SIG-M5 (cell line): ENCODE measurements at places on chromosomes 1 and 21.

DNA sequence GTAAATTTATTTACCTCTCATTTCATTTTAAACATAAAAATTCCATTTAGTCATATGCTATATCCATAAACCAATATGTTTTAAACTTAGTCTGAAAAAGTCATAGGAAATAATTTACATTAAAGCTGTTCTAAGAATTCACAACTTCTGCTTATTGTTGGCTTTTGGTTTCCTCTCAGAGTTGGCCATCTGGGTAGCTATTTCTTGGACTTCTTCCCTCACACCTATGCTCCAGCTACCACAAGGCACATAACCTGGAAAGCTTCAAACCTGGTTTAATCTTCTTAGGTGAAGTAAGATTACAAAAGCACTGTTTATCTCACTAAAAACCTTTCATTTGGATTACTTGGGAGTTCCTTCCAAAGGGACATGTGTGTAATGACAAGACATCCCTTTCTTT is 29.8 kb downstream of the RBM11 start:
- DNase-seq: no peak

DNA sequence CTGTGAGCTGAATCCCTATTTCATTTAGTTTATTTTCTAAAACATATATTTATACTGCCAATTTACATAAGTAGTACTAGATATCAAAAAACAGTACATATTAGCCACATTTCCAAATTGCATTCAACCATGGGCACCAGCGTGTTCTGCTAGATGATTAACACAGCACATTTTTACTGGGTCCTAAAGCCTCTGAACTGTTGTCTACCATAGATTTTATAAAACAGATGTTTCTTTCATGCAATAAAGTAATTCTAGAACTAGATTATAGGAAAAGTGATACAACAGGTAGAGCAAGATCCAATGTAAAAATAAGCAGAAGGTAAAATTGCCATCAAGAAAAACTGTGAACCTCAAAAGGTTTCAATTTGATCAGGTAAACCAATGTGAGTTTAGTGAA is 108.6 kb downstream of the FAF1 start:
- DNase-seq: no peak

GRCh38 chr1:10208537-10208936 is 1.8 kb upstream of the KIF1B start:
- DNase-seq: peak; percentile 63

GRCh38 chr1:245503548-245503947 is 348.8 kb downstream of the KIF26B start:
- no peak for DNase-seq

- DNase-seq: no peak
Observed at GRCh38 chr1:219173434-219173757, 282 bp upstream of the LYPLAL1 start.

DNA sequence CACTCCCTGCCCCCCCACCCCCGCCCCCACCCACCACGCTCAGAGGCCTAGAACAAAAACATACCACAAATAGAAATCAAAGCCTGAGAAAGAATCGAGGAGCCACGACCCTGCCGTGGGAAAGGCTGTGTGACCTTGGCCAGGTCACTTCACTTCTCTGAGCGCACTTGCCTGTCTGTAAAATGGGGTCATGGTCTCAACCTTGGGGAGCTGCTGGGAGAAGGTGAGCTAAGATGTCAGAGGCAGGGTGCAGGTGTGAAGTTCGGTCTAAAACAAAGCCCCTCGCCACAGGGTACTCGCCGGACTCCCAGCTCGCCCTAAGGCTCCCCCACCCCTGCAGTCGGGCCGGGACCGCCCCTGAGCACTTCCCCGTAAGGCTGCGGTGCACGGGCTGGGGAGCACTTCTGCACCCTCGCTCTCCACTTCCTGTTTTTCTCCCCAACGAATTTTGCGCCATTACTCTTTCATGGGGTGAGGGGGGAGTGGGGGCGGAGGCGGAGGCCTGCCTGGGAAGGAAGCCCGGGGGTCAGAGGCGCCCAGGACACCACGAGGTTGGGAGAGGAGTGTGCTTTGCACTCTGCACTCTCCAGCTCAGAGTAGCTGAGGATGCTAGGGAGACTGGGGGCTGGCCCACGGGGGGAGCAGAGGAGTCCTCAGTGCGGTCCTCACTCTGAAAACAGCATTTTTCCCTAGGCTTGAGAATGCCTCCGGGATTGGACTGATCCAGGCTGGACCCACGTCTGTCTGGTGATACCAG is 21.9 kb upstream of the PIK3CD start:
- DNase-seq: no peak

DNA sequence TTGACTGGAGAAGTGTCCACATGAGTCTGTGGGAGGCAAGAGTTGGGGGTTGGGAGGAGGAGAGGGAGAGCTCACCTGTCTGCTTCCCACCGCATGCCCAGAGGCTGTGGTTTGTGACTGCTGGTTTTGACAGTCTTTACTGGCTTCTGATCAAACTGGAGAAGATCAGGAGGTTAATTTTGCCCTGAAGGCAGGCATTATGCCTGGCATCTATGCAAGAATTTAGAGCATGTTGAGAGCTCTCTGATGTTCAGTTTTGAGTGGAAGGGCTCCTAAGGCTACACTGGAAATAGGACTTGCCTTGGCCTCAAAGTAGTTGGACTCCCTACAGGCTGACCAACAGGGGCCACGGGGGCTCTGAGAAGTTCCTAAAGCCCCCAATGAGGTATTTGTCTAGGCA is 101.6 kb downstream of the TLR5 start:
- DNase-seq: no peak

DNA sequence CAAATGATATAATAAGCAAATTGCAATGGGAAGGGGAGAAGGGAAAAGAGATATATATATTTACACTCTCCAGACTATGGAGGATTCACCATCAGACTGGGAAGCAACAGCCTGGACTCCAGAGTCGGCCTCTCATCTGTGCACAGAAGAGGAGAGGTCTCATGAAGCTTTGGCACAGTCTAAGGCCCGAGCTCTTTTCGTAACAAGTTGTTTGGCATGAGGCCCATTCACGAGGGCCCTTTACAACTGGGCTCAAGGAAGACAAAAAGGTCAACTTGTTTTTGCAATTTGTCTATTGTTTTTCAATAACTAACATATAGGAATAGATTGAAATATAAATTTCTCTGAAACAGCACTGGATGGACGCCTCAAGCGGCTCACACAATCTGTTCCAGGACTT is 66.7 kb upstream of the AJAP1 start:
- DNase-seq: no peak

DNA sequence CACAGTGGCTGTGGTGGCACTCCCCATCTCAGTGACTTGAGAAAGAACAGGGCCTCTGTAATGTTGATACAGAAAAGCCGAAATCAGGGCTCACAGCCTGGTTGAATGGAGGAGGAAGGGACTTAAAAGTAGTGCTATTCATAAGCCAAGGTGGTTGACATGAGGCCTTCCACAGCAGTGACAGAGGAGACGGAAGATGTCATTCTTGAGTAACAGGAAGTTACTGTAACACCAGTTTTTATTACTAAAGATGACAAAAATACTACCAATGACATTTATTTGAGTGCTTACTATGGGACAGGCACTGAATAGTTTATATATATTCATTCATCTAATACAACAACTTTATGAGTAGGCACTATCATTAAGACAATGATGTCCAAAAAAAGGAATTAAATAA is 52.8 kb upstream of the GNG12 start:
- DNase-seq: no peak

GRCh38 chr1:64645735-64646134 is 99.1 kb upstream of the RAVER2 start:
- DNase-seq: no peak

DNA sequence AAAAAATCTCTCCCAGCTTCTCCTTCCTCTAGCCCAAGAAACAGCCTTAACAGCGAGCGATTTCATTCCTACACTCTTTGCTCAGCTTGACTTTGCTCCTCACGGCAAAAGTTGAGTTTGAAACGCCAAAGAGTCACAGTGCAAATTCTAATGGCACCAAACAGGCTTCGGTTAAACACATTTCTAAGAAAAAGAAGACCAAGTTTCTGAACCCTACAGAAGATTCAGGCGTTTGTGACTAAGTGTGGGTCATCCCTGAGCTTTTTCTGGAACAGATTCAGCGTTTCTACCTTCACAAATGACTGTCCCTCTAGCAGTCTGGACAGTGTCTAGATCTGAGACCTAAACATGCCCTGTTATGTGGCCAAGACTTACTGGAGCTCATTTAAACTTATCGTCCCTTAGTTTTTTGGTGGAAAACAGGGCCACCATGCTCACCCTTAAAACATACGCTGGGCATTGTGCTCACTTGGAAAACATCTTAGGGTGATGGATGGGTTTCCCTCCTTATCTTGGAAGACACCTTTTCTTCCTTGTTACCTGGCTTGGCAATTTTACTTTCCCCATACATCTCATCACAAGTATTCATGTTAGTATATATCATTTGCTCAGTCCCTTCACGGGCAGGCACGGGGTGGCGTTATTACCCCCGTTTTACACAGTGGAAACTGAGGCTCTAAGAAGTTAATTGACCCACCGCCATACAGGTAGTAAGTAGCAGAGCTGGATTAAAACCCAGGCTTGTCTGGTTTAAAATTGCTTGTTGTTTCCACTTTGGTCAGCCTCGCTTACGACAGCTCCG is 1.0 kb downstream of the C1orf198 start:
- DNase-seq: no peak

GRCh38 chr1:85203573-85204171 is 2.9 kb upstream of the SYDE2 start:
- DNase-seq: no peak

- no peak for DNase-seq
Observed at GRCh38 chr1:161008869-161009510, 12.0 kb downstream of the F11R start.

DNA sequence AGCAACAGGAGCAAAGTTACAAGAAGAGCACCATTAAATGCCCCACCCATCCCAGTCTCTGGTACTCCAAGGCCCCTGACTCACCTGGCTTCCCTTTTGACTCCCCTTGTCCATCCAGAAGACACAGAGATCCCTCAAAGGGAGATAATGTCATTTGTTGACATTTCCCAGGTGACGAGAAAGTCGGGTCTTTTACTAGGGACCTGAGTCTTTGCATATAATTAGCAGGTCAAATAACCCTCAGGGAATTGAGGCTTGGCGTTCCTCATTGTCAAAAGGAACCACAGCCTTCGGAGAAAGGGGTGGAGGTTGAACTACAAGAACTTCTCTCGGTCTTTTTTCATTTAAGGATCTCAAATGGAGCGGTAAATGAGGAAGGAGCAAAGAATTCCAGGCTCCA is 133.2 kb downstream of the PROX1 start:
- no peak for DNase-seq

DNA sequence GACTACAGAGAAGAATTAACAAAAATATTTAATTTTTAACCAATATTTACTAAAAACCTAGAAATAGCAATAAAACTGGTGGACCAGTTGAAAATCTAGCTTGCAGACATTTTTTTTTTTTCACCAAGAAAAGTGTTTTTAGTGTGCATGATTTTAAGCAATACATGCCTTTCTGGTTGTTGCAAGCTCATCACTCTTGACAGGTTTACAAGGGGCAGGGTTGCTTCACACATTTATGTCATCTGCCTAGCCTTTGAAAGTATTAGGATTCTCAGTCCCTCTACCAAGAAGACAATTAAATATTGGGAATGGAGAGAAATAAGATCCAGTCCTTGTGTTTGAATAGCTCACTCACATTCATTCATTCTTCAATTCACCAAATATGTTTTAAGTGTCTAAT is 53.8 kb upstream of the LYPLAL1 start:
- DNase-seq: no peak

GRCh38 chr1:92038695-92039346 is 9.0 kb downstream of the EPHX4 start:
- no peak for DNase-seq

GRCh38 chr1:244953901-244954300 is 89.6 kb upstream of the HNRNPU start:
- no peak for DNase-seq

- no peak for DNase-seq
Observed at GRCh38 chr1:75795703-75796193, 934 bp upstream of the MSH4 start.

GRCh38 chr1:98323388-98323787 is 338.1 kb upstream of the SNX7 start:
- DNase-seq: peak; percentile 1

GRCh38 chr21:39562791-39563770 is 49.7 kb upstream of the B3GALT5 start:
- DNase-seq: no peak

DNA sequence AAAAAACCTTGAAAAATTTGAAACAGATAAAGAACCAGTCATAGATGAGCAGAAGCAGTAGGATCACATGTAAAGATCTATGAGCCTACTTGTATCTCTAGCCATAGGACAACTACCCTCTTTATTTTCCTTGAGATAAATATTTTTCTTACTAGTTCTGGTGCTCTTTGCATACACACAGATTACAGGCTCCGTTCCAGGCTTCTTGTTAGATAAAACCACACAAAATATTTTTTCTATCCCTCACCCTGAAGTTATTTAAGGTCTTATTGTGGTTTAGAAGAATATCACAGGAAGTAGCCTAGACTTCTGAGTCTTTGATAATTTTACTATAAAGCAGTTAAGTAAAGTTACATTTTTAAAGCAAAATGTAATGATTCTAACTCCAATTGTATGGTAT is 512.2 kb downstream of the NEGR1 start:
- no peak for DNase-seq

DNA sequence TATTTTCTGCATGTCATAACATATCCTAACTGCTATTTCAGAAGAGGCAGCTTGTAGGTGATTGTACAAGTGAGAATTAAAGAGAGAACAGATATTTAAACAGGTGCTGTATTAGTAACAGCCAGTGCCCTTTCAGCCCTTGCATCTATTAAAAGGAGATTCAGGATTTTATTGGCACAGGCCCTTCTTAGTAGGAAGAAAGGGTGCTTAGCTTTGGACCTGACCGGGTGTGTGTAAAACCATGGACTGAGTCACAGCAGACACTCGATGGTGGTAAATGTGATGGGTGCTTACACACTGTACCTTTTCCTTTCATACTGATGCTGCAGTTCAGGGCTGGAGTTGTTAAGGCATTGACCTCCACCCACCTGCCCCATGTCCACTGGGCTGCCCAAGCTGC is 12.7 kb upstream of the CD101 start:
- DNase-seq: no peak

DNA sequence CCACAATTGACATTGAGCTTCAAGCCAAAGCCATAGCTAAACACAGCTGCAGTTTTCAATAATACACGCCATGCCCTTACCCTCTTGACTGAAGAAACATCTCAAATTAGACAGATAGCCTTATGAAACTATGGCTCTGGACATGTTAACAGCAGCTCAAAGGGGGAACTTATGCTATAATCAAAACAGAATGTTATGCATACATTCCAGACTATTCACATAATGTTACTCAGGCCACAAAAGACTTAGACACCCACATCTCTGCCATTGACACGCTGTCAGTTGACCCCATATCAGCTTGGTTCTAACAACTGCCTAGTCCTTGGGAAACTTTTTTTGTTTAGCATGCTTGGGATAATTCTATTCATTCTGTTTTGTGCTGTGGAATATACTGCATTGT is 2.3 kb upstream of the NENF start:
- no peak for DNase-seq

GRCh38 chr1:155776414-155776813 is 80.6 kb downstream of the GON4L start:
- no peak for DNase-seq

GRCh38 chr1:161731981-161732718 is 10.8 kb downstream of the FCRLB start:
- DNase-seq: no peak

GRCh38 chr1:236416165-236416564 is 22.1 kb downstream of the EDARADD start:
- DNase-seq: no peak

GRCh38 chr1:185559684-185560331 is 174.4 kb upstream of the HMCN1 start:
- no peak for DNase-seq
